NCI-H2107 (cell line): ENCODE measurements at places on chromosomes 7 and 10.

- DNase-seq = no peak
Observed at GRCh38 chr10:33347211-33347610, 12.7 kb upstream of the NRP1 start.

DNA sequence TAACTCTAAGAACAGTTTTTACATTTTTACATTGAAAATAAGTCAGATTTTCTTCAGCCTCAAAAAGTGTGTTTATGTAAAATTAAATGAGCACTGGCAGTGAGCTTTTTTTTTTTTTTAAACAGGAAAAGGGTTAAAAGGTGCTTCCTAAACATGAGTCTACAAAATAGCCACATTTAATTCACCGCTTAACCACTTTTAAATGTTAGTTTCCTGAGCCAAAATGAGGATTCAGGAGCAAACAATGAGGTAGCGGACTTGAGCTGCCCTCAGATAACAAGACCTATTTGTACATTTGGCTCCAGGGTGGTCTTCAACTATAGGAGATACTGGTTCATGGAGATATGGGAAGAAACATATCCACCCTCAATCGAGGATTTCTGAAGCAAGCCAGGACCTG, 22.8 kb downstream of the AKR1C3 start:
- DNase-seq = no peak

DNA sequence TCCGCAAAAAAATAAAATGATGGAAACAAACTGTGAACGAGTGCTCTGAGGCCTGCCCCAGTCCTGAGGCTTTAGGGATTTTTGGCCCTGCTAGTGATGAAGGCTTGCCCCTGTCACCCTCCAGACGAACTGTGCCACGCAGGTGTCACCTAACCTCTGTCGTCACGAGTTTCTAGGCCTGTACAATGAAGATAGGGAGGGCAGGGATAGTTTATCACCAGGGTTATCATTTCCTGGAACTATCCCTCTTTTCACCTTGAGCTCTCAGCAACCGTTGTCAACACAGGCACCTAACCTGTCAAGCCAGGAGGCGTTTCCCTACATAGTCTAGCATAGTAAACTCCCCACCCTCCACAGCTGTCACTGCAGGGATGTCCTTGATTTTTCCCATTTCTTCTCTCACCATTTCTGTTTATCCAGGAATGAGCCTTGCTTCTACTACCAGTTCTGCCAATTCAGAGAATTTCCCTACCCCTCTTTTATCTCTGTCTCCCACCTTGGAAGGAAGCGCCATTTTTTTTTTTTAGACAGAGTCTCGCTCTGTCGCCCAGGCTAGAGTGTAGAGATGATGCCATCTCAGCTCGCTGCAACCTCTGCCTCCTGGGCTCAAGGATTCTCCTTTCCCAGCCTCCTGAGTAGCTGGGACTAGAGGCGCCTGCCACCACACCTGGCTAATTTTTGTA, 2.2 kb upstream of the ACHE start:
- no peak for DNase-seq

- DNase-seq = no peak
Observed at GRCh38 chr10:6297951-6298381, 95.2 kb downstream of the PFKFB3 start.

DNA sequence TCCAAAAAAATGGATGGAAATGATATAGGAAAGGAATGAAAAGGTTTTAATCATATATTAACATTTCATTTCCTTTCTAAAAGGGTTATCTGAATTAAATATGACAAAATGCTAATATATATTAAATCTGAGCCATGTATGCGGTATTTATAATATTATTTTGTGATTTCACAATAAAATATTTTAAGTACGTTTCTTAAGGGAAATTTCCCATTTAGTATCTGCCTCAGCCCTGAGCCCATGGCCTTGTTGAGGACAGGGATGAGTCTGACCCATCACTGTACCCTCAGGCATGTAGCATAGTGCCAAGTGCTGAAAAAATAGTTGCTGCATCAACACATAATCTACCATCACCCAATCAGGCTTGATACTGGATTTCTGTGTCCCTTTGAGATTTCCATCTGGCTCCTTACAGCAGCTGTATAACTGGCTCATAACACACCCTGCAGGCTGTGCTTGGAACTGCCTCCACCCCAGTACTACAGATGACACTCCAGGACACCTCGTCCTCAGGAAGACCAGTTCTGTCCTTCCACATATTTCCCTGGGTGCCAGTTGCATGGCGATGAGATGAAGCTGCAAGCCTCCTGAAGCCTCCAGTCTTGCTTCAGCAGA, 59.4 kb upstream of the ASAH2 start:
- no peak for DNase-seq

DNA sequence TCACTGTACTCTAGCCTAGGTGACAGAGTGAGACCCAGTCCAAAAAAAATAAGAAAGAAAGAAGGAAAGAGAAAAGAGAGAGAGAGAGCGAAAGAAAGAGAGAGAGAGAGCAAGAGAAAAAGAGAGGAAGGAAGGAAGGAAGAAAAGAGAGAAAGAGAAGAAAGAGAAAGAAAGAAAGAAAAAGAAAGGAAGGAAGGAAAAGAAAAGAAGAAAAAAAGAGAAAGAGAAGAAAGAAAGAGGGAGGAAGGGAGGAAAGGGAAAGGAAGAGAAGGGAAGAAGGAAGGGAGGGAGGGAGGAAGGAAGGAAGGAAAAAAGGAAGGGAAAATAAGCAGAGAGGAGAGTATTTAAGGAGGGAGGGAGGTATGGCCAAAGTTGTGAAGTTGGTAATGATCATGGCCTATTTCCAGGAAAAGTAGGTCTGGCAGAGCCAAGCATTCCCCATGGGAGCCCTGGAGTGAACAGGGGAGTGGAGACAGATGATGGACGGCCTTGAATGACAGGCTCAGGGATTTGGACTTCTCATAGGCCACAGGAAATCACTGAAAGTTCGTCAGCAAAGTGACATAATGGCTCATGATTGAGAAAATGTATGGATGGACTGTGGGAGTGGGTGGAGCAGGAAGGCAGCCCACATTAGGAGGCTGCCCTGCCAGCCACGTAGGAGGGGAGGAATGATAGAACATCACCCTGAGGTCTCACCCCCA, 44.8 kb upstream of the CUX1 start:
- DNase-seq = no peak

GRCh38 chr7:15647309-15647708, 39.2 kb downstream of the MEOX2 start:
- DNase-seq = no peak

GRCh38 chr7:45701701-45702510, 127.7 kb downstream of the ADCY1 start:
- DNase-seq = no peak
